ENCODE measurements at places on chromosomes 1 and 21.

GRCh38 chr1:202628646-202629215 is 81.5 kb downstream of the SYT2 start:
- DNase-seq, result no peak

DNA sequence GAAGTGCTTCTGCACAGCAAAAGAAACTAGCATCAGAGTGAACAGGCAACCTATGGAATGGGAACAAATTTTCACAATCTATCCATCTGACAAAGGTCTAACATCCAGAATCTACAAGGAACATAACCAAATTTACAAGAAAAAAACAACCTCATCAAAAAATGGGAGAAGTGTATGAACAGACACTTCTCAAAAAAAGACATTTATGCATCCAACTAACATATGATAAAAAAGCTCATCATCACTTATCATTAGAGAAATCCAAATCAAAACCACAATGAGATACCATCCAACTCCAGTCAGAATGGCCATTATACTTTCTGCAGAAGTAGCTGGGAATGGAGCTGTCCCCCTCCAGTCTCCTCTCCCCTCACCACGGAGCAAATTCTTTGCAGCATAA is 2.9 kb upstream of the OR2M3 start:
- no peak for DNase-seq

GRCh38 chr1:64172458-64172983 is 30.9 kb upstream of the UBE2U start:
- DNase-seq, result no peak

DNA sequence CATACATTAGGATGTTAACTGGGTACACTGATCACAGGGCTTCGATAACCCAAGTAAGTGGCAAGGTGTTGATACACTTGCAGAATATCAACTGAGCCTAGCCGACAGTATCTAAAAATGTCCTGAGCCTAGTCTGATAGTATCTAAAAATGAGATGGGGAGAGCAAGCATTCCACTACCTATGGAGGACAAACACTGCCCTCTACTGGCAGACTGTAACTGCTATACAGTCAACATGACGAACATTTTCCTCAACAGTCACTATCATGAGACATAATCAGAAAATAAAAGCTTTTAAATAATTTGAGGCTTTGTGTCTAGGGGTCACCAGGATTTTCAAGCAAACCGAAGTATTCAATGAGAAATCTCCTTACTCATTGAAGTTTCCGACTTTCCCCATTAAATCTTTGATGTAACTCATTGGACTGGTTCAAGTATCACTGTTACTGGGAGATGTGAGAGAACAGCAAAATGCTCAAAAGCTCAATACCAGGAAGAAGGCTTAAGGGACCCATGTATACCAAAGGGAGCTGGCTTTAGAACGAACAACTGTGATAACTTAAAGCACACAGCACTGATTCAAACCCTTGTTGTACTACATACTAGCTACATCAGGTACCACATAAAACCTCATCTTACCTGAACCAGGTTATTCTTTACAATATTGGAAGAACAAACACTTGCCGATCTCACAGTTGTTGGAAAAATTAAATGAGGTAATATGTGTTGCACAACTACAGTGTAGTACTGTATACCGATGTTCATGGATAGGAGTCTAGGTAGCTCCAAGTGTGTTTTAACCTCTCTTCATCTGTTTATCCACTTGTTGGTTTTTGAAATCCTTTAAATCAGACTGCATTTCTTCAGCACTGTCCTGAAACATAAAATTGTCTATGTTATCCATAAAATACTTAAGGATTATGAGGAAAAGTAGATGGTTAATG is 31.1 kb upstream of the SLC45A3 start:
- peak; percentile 81 for DNase-seq

DNA sequence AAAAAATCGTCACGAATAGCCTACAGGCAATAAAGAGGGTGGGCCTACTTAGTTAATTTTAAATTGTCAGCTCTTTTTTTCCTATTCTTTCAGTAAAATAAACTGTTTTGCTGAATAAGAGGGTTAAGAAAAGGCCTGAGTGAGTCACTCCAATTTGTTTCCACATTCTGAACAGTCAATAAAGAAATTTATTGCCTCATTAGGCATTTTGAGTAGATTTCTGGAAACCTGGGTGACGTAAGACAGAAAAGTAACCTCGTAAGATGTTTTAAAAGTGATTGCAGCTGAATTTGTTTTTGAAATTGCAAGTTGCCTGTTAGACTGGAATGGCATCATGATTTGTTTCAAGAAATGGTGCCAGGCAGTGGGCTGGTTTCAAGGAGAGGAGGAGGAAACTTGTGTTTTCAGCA is 439.3 kb downstream of the USP25 start:
- DNase-seq, result no peak

DNA sequence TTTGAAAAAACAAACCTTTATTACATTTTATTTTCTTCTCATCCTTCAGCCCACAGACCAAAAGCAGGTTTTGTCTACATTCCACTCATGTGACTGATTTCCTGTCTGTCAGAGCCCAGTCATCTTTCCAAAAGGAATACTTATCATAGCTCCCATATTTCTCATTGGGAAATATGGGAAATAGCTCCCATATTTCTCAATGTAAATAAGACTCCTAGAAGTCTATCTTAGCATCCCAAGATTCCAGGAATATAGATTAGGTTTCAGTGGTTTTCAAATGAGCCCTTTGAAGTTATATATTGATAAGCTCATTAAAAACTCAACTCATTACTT is 19.1 kb upstream of the NRDC start:
- DNase-seq, result peak; percentile 92

GRCh38 chr1:68495968-68496679 is 758 bp downstream of the DEPDC1 start:
- DNase-seq, result peak; percentile 9

DNA sequence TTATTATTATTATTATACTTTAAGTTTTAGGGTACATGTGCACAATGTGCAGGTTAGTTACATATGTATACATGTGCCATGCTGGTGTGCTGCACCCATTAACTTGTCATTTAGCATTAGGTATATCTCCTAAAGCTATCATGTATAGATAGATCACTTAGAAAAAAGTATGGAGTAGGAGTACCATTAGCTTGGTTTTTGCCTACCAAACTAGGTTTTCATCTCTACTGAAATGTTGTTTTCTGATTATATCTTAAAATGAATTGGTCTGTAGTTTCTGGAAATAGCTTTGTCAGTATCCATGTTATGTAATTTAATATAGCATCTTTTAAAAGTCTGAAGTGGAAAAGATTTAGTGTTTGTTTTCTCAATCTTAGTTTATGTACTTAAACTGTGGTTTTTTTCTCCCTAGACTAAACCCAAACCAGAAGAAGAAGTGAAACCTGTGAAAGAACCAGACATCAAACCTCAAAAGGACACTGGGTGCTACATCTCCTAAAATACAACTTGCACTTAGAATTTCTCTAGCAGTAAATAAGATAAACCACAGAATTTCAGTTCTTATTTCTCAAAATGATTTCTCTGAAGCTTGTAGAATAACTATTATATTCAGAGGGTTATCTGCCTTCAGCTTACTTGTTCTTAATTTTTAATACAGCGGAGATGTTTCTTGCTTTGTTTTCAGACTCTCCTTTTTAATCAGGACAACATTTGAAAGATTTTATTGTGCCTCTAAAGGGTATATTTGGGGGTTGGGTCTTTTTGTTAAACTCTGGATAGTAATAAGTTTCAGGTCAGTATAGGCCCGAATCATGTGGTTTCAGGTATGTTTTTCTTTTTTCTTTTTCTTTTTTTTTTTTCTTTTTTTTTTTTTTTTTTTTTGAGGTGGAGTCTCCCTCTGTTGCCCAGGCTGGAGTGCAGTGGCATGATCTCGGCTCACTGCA is 4.5 kb upstream of the FAM177B start:
- DNase-seq, result no peak

- DNase-seq, result no peak
These were observed 213.8 kb downstream of the DUSP10 start for GRCh38 chr1:221527886-221528624.

GRCh38 chr1:1761504-1762376 is 16.5 kb downstream of the NADK start:
- DNase-seq, result no peak

DNA sequence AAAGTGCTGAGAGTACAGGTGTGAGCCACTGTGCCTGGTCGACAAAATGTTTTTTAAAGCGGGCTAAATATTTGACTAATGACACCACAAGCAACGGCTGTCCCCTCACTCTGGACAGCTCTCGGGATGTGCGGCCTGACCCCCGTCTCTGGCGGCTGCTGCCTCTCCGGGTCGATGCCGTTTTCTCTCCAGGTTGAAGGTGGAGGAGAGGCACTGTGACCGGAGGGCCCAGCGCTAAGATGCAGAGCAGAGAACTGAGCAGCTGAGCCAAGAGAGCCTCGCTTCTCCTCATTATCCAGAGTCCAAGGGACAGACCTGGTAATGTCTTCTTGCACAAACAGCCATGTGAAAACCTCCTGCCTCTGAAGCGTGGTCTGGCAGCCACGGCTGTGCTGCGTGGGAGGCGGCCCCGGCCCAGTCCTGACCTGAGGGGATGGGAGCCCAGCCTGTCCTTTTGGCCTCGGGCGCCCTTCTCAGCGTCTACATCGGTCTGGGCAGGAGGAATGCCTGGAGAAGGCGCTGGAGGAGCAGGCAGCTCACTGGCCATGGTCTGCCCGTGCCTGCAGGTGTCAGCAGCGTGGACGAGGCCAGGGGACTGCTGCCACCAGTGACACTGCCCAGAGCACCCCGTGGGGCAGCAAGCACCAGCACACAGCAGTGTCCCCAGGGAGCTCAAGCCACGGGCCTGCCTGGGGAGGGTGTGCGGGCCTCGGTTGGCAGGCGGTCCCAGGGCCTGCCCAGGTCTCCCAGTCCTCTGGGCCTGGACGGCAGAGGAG is 10.3 kb downstream of the MORN1 start:
- DNase-seq, result no peak

- DNase-seq, result peak; percentile 5
These were observed 37.7 kb downstream of the ODR4 start for GRCh38 chr1:186413319-186413718.

- DNase-seq, result no peak
These were observed 8.6 kb downstream of the PODN start for GRCh38 chr1:53070621-53071020.

DNA sequence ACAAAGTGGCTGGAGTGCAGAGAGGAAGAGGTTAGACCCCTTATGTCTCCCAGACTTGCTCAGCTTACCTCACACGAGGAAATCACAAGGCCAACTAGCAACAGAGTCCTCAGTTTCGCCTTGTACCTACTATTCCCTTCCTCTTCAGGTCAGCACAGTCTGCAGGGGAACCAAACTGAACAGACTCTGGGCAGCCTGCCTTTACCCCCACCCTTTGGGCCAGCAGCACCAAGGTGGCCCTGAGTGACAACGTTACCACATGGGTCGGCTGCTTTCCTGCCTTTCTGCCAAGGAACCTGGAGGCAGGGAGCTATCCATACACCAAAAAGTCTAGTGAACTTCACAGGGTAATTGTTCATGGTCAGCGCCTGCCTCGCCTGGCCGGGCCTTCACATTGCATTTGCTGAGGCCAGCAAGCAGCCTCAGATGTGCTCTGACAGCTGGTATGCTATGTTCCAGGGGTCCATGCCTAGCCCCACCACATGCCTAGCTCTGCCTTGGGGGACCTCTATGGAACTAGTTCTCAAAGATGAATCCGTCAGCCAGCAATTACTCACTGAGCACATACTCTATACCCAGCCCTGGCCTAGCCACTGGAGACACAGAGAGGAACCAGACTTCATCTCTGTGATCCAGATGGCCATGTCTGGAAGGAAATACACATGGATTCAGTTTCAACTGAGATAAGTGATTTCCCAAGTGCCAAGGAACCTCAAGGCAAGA is 69.6 kb downstream of the DMAP1 start:
- DNase-seq, result no peak

DNA sequence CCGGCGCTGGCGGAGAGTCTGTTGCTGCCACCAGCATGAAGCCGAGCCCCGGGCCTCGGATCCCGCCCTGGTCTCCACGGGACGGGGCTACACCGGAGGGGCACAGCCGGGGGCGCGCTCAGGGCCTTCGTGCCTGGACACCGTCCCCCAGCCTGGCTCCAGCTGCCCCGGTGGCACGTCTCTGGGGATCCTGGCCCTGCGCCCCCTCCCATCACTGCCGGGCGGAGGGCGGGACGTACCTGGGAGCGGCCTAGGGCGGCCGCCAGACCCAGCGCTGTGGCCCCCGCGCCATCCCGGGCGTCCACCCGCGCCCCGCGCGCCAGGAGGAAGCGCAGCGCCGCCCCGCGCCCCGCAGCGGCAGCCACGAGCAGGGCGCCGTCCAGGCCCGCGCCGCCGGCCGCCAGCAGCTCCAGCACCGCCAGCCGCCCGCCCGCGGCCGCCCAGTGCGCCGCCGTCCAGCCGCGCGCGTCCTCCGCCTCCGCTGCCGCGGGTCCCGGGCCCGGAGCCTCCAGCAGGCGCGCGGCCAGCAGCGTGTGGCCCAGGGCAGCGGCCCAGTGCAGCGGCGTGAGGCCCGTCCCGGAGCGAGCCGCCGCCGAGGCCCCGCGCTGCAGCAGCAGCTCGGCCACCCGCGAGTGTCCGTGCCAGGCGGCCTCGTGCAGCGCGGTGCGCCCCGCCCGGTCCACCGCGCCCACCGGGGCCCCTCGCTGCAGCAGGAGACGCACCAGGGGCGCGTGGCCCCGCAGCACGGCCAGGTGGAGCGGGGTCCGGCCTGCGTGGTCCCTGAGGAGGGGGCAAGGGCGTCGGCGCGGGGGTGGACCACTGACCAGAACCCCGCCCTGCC is 1.0 kb downstream of the ANKRD65 start:
- DNase-seq, result no peak
